ENCODE measurements at places on chromosomes 6 and 20.

DNA sequence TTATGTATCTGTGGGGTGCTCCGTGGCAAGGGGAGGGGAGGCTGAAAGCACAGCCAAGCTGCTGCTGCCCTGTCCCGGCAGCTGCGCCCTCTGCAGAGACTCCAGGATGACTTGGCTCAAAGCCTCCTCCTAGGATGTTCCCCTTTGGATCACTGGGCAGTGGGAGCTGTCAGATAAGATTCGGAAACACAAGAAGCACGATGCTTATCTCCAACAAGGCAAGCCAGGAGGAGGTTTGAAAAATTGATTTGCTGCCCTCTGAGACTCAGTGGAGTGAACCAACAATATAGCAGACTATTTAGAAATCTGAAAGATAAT, 776.4 kb downstream of the C6orf118 start:
- DNase-seq, result no peak

GRCh38 chr6:132404330-132404729, 3.1 kb upstream of the MOXD1 start:
- no peak for DNase-seq

DNA sequence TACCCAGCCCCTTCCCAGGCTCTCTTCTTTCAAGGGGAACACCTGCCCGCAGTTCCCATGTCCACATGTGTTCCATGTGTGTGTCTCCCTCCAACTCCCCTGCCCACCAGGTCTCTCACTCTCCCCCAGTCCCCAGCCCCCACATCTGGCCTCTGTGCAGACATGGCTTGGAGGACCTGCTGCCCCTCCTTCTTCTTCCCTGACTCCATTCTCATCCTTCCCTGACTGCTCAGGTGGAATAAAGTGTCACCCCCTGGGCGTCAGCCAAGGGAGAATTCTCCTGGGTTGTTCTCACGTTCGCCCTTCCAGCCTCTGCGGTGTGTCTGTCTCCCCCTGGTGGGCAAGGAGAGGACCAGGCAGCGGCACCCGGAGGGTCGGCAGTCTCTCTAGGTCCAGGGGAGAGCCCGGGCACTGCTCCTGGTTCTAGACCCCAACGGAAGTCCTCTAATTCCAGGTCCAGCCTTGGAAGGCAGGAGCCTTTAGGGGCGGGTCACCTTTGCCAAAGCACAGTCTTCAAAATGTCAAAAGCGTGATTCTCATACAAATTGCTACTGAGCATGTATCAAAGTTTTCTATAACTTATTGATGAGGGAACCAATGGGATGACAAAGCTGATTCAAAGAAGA, 50.5 kb downstream of the EBF4 start:
- peak; percentile 75 for DNase-seq

DNA sequence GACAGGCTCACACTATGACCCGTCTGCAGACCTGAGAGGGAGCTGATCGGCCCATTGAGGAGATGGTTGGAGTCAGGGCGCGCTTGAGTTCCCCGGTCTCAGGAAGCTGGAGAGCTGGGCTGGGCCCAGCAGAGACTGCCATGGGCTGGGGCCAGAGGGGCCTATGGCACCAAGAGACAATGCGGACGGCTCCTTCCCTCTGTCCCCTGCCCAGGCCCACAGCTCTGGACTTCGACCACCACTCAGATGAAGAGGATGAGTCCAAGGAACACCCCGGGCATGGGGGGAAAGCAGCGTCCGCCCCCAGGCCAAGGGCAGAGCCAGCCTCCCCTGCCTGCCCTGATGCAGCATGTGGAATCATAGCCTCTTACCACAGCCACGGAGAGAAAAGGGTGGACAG, 40.2 kb upstream of the PHACTR3 start:
- DNase-seq, result no peak

GRCh38 chr6:163085861-163086623, 328.5 kb upstream of the QKI start:
- no peak for DNase-seq

DNA sequence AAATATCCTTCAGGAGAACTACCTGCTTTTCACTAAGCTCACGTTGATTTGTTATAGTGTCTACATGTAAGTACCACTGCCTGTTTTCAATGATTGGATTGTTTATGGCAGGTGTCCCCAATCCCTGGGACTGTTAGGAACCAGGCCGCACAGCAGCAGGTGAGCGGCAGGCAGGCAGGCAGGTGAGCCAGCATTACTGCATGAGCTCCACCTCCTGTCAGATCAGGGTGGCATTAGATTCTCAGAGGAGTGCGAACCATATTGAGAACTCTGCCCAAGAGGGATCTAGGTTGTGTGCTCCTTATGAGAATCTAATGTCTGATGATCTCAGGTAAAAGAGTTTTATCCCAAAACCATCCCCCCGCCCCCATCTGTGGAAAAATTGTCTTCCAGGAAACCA, 303.3 kb downstream of the EYA4 start:
- no peak for DNase-seq

- peak; percentile 49 for DNase-seq
These were observed 24.0 kb upstream of the HDAC2 start for GRCh38 chr6:113994934-113995342.

DNA sequence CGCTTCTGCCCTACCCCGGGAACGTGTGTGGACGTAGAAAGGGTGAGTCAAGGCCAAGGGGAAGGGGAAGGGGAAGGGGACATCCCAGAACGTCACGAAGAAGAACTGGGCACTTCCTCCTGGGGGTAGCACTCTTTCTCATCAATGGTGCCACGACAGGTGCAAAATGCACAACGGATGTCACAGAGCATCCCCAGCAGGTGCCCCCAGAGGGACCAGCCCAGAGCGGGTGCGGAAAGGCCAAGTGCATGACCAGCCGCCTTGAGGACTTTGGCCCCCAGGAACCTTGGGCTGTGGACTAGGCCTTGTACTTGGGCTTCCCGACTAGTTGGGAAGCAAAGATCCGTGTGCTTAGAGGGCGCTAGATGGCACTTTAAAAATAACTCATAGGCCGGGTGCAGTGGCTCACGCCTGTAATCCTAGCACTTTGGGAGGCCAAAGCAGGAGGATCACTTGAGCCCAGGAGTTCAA, 12.1 kb upstream of the SRC start:
- DNase-seq, result peak; percentile 23

DNA sequence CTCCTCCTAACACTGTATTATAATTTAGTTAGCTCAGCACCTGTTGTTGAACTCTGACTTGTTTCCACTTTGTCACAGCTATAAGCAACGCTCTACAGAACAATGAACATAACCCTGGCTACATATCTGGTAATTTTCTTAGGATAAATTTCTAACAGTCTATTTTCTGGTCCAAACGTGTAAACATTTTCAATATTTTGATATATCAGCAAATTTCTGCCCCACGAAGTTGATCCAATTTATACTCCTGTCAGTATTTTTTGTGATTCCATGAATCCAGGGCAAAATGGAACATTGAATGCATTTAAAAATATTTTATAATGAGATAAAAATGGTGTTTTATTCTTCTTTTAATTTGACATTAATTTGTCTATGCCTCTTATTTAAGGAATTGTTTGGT, 448.5 kb upstream of the AGPAT4 start:
- no peak for DNase-seq

DNA sequence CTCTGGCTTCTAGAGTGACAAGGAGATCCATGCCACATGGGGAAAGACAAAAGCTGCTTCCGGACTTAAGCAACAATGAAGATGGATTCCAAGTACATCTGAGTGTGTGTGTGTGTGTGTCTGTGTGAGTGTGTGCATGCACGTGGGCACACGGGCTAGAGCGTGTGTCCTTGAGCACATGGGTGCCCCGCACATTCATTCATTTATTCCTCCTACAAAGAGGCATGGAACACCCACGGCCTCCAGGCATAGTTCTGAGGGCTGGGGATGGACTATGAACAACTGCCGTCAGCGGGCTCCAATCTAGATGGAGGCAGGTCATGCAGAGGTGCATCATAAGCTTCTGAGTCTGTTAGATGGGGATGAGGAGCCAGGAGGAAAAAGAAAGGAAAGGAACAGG, 49.1 kb downstream of the GRM4 start:
- no peak for DNase-seq

- no peak for DNase-seq
These were observed 23.7 kb upstream of the FBXO30 start for GRCh38 chr6:145838305-145838704.

DNA sequence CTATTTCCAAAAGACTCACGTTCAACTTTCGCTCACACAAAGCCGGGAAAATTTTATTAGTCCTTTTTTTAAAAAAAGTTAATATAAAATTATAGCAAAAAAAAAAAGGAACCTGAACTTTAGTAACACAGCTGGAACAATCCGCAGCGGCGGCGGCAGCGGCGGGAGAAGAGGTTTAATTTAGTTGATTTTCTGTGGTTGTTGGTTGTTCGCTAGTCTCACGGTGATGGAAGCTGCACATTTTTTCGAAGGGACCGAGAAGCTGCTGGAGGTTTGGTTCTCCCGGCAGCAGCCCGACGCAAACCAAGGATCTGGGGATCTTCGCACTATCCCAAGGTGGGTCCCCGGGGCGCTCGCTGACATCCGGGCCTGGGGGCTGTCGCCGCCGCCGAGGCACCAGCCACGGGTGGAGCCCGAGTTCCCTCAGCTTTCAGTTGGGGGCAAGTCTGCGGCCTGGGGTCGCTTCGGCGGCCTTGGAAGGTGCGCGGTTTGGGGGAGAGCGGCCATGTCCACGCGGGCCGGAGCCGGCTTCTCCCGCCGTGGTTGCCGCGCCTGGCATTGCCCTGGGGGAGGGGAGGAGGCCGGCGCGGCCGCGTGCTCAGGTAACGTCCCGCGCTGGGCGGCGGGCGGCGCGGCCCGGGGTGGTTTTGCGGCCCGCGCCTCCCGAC, 429 bp downstream of the AMD1 start:
- no peak for DNase-seq

All from CD4-positive, alpha-beta T cell treated with Interleukin-1 beta for 1 hour (primary cell).